Stimulated activated CD8-positive, alpha-beta memory T cell treated with anti-CD3 and anti-CD28 coated beads, Interleukin-4, amount 100 ng/mL, for 4 hours (primary cell): ENCODE measurements at places on chromosomes 3 and 15.

DNA sequence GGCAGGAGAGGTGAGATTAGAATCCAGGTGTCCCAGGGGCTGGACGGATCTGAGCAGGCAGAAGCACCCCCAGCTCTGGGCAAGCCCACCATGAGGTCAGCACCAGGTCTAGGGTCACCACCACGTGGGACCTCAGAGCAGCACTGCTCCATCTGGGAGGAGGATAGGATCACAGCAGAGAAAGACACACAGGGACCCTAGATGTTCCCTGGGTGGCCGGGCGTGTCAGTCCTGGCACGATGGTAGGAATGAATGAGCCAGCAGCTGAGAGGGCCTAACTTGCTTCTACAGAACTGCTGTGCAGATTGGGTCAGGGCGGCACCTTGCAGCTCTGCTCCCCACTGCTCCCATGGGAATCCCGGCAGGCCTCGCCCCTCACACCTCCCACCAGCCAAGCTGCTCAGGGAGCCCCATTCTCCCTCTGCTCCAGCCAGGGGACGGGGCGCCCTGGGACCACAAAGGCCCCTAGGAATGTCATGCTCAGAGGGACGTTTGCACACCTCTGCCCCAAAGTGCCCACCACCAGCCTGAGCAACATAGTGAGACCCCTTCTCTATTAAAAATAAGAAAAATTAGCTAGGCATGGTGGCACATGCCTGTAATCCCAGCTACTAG lies 66.3 kb downstream of the ZNF445 start:
- DNase-seq: no peak

GRCh38 chr3:169022457-169022856 lies 641.1 kb downstream of the MECOM start:
- no peak for DNase-seq

DNA sequence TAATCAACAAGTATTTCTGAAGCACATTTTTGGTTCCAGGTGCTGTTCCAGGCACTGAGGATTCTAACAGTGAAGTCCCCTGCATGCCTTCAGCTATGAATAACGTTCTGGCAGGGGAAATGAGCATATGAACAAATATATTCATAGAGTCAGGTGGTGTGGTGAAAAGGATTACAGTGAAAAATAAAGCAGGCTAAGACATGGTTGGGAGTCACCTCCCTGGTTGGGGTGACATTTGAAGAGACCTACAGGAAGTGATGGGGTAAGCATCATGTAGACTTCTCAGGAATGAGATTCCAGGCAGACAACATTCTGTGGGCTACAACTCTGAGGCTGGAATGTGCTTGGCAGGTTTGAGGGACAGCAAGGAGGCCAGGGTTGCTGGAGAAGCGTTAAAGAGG lies 15.0 kb downstream of the FRMD4B start:
- no peak for DNase-seq

GRCh38 chr3:149145974-149146373 lies 16.5 kb downstream of the HPS3 start:
- DNase-seq: no peak

GRCh38 chr15:85839643-85840042 lies 44.9 kb upstream of the KLHL25 start:
- DNase-seq: no peak

DNA sequence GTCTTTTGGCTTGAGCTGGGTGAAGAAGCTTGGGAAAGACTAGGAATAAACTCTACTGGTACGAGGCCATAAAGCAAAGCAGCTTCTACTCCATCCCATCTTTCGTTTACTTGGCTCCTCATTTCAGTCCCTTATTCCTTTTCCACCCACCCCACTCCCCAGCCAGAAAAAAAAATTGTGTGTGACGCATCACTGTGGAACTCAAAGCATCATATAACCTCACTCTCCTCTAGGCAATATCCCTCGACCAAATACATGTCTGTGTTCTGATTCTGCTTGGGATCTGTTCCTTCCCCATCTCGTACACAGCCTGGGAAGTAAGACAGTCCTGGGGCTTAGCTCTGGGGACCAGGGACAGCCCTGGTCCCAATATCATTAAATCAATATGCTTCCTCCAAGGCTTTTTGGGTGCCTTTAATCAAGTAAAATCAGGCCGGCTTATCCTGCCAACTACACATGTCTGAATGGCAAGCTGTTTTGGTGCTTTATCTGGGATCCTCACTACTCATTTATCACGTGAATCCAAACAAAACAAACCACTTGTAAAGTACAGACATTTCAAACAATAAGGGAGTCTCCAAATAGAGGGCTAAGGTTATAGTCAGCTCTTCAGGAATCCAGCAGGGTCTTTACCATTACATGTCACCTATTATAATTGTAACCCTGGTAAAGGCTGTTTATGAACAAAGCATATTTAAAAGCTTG lies 74.9 kb upstream of the ZBED2 start:
- DNase-seq: no peak

GRCh38 chr3:52317208-52318000 lies 1.3 kb downstream of the DNAH1 start:
- DNase-seq: peak; percentile 13

GRCh38 chr15:58115692-58116091 lies 22.5 kb upstream of the AQP9 start:
- no peak for DNase-seq

DNA sequence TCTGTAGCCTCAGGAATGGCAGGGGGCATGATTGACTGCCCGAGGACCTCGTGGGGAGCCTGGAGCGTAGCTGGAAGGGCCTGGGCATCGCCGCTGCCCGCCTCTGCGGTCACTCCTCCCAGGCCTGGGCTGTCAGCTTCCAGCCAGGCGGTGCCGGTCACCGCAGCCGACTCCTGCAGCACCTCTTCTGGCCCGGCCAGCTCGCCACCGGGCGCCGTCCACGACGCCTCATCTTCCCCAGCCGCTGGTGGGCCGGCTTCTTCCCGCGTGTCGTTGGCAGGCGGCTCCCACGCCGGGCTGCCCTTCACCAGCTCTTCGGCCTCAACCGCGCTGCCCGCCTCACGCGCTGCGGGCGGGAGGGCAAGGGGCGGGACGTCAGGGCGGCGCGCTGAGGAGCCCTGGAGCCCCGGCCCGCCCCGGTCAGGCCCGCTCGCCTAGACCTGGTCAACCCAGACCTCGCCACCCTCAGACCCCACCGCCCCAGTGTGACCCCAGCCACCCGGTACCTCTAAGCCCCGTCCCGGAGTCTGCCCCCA lies 1.0 kb downstream of the CSPG5 start:
- no peak for DNase-seq

- no peak for DNase-seq
These were observed 337.9 kb upstream of the IL12A start for GRCh38 chr3:159650726-159651125.

GRCh38 chr3:110293660-110294059 lies 778.0 kb upstream of the NECTIN3 start:
- no peak for DNase-seq

- no peak for DNase-seq
These were observed 15.2 kb upstream of the GBE1 start for GRCh38 chr3:81776643-81777042.

GRCh38 chr3:128372281-128372680 lies 94.4 kb downstream of the DNAJB8 start:
- no peak for DNase-seq

DNA sequence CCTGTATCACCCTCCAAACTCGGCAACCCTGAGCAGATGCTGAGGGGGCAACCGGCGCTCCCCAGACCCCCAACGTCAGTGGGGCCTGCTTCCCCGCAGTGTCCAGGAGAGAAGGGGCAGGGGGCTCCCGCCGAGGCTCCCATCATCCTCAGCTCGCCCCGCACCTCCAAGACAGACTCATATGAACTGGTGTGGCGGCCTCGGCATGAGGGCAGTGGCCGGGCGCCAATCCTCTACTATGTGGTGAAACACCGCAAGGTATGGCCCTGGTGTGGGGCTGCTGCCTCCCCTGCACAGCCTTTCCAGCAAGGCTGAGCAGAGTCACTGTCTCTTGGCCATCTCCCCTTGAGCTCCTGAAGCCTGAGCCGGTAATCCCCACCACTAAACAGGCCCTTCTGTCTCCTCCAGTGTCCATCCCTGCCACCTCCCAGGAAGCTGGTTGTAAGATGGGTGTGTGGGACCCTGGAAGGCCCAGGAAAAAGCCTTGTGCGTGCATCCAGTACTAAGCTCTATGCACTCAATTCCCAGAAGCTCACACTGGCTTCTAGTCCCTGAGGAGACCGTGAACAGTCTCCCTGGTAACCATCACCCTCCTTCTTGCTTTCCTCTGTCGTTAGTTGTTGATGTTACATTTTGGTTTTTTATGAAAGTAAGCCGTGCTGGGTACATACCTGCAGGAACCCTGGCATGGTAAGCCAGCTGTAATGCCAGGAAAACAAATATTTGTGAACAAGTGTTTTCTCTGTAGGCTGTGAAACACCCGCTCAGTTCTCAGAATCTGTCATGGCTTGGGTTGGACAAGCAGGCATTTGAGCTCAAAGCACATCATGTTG lies 63.3 kb downstream of the BOC start:
- DNase-seq: no peak

GRCh38 chr3:171936191-171936841 lies 93.2 kb downstream of the TMEM212 start:
- DNase-seq: no peak
